ENCODE measurements at places on chromosomes 12 and 14.

DNA sequence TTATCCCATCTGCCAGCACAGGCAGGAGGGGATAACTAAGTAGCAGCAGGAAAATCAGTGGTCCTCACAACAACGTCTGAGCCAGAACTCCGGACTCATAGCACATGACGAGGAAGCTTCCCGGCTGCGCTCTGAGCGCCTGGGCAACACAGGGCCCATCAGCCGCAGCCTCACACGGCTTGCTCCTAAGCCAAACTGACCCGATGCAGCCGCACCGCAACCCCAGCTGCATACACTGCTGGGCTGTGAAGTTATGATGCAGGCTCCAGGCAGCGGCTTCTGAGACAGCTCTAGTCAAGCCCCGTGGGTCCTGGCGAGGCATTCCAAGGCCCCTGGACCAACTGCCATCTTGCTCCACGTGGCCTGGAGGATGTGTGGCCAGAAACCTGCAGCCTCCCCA is 28.1 kb downstream of the ZFYVE21 start:
- DNase-seq = no peak

DNA sequence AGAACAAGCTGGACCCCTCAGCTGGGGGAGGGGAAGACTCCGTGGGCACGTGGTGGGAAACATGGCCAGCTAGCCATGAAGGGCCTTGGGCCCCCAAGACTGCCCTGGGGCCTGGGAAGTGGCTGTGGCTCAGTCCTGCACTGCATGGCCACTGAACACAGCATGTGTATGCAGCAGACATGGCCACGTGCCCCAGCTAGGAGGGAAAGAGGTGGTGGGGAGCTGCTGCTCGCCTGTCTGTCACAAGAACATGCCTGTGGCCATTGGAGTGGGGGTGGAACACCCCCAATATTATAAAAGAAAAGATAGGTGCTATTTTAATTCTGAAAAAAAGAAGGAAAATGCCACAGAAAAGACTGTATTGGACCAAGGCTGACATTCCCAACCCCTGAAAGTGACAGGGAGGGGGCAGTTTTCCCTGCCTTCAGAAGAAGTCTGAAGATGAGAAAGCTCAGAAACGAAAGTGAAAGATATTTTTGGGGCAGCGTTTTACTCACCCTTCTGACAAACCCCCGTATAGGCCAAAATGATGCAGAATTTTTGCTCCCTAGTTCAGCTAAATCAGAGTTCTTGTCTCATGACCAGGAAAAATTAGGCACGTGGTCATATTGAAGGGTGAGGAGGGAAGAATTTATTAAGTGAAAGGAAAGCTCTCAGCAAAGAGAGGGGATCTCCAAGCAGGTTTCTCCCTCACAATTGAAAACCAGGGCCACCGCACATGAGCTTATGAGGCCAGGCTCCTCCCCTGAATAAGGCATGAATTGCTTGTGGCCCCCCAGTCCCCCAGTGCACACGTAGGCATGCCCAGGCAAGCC is 35.2 kb upstream of the PCNX1 start:
- DNase-seq = no peak

- DNase-seq = no peak
These were observed 418.7 kb downstream of the NPAS3 start for GRCh38 chr14:33357225-33358010.

- DNase-seq = no peak
These were observed 40.6 kb upstream of the EML1 start for GRCh38 chr14:99752486-99753121.

DNA sequence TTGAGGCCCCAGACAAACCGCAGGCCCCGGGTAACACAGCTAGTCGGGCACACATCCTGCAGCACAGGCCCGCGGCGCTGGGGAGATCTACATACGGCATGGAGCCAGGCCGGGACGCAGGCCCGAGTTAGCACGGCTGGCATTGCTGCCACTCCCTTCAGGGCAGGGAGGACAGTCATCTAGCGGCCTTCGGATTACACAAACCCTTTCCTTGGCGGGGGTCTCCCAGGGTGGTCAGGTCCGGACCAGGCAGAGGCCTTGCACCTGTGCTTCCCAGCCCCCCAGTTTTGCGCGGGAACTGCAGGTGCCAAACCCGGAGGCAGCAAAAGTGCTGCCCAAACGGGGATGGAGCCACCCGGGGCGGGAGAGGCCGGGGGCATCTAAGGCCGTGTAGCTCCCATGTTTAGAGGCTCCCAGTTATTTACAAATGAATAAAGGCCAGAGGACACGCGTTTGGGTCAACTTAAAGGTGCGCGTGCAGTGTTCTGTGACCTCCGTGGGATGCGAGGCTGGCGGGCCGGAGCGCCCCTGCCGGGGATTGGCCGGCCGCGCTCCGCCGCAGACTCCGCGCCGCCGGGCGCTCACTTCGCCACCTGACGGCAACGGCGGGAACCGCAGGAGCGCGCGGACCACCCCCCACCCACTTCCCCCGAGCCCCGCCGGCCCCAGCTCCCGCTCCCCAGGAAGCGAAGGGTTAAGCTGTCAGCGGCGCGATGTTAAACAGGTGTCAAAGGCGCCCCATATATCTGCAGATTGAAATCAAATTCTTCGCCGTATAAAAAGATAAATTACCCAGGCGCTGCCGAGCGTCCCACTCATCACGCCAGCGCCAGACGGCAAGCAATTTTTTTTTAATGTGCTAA is 18.1 kb downstream of the VSX2 start:
- peak; percentile 54 for DNase-seq

DNA sequence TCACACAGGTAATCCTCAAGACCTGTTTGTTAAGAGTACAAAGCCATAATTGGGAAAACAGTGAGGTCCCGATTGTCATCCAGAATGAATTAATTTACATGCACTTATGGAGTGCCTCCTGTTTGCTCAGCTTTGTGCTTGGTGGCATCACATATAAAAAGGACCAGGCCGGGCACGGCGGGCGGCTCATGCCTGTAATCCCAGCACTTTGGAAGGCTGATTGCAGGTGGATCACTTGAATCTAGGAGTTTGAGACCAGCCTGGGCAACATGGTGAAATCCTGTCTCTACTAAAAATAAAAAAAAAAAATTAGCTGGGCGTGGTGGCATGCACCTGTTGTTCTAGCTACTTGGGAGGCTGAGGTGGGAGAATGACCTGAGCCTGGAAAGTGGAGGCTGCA is 247.4 kb downstream of the CACNA1C start:
- no peak for DNase-seq

GRCh38 chr12:91007531-91008290 is 2.9 kb upstream of the EPYC start:
- DNase-seq = no peak

- no peak for DNase-seq
These were observed 26.4 kb downstream of the AEBP2 start for GRCh38 chr12:19465711-19466110.

GRCh38 chr12:56941299-56942017 is 7.2 kb upstream of the SDR9C7 start:
- no peak for DNase-seq

GRCh38 chr14:102958461-102958860 is 36.0 kb downstream of the AMN start:
- DNase-seq = no peak

GRCh38 chr12:42469355-42470175 is 120.0 kb downstream of the PRICKLE1 start:
- no peak for DNase-seq

DNA sequence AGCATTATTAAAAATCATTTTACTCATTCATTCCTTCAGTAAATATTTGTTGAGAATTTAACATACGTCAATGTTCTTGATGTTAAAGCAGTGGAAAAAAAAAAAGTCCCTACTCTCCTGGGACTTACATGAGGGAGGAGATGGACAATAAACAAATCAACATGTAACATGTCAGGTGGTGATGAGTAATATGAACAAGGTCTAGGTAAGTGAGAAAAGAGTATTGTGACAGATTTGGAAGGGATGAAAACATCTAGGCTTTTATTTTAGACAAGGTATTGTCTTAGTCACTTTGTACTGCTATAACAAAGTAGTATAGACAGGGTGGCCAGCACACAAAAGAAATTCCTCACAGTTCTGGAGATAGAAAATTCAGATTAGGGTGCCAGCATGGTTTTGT is 167.2 kb downstream of the FSCB start:
- DNase-seq = no peak

DNA sequence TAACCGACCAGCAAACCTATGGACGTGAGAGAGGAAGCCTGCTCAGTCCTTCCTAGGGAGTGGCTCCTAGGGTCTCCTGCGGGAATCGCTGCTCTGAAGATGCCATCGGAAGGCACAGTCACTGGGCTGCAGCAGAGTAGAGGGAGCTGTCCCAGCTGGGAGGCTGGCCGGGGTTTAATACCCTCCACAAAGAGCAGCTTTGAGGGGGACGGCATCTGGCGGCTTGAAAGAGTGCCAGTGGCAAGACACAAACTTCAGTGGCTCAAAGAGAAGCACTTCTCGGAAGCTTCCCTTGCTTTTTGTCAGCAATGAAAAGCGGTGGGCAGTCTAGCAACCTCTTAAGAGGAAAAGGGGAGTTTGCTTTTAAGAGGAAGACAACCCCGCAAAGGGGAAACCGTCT is 114.6 kb downstream of the TMEM132C start:
- no peak for DNase-seq

GRCh38 chr14:106778986-106779385 is 1252.6 kb downstream of the TMEM121 start:
- DNase-seq = no peak

- DNase-seq = no peak
These were observed 5.6 kb downstream of the AACS start for GRCh38 chr12:125070661-125071390.

DNA sequence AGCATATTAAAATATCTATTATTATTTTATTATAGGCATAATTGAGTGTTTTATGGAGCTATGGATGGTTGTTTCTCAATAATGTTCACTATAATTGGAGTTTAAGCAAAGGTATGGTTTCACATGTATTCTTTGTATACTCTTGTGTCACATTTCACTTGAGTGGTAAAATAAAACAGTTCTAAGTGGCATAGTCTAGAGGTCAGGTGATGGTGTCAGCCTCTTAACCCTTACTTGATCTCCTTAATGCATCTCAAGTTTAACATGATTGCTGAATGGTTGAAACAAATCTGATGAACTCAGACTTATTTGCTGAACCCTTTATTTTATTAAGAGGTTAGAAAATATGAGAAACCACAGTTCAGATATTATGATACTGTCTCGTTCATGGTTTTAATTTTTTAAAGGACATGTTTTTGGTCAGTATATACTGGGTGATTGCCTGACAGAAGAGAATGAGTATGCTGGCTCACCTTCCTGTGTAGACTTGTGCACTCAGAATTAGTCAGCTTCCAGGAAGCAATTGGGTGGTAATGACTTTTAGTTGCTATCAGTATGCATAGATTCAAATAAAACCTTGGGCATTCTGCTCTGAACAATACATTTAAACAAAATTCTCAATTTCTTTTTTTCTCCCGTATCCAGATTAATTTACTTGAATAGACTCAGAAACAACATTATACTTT is 464.6 kb downstream of the PCNX1 start:
- no peak for DNase-seq

DNA sequence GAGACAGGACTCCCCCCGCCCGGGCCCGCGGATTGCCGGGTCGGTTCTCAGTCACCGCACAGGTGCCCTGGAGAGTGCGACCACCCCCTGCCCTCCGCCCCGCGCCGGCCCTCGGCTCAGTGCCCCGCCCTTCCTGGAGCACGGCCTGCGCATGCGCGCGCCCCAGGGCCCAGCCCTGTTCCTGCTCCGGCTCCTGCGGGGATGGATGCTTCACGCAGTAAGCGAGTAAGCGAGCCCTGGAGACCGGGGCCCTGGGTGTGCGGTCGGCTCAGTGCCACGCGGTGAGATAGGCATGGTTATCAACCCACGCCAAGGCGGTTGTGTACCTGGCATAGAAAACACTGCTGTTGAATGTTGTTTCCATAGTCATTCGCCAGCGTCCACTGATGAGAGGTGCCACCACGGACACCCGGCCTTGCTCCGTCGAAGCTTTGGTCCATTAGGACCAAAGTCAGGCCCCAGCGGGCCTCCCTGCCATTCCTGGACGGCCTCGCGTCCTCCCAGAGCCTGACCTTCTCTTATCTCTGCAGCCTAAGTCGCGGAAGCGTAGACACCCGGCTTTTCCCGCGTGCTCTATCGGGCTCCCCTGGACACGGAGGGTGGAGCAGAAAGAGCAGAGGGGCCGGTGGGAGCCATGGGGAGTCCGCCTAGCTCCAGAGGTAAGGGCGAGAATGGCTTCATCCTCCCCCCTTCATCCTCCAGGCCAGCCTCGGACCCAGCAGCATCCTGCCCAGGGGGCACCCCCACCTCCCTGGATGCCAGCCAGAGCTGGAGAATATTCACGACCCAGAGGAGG is 90.6 kb downstream of the PAPOLA start:
- peak; percentile 66 for DNase-seq

- DNase-seq = peak; percentile 30
These were observed 132.9 kb upstream of the DAAM1 start for GRCh38 chr14:59055439-59056045.

GRCh38 chr12:121537814-121538698 is 42.8 kb downstream of the KDM2B start:
- DNase-seq = no peak

DNA sequence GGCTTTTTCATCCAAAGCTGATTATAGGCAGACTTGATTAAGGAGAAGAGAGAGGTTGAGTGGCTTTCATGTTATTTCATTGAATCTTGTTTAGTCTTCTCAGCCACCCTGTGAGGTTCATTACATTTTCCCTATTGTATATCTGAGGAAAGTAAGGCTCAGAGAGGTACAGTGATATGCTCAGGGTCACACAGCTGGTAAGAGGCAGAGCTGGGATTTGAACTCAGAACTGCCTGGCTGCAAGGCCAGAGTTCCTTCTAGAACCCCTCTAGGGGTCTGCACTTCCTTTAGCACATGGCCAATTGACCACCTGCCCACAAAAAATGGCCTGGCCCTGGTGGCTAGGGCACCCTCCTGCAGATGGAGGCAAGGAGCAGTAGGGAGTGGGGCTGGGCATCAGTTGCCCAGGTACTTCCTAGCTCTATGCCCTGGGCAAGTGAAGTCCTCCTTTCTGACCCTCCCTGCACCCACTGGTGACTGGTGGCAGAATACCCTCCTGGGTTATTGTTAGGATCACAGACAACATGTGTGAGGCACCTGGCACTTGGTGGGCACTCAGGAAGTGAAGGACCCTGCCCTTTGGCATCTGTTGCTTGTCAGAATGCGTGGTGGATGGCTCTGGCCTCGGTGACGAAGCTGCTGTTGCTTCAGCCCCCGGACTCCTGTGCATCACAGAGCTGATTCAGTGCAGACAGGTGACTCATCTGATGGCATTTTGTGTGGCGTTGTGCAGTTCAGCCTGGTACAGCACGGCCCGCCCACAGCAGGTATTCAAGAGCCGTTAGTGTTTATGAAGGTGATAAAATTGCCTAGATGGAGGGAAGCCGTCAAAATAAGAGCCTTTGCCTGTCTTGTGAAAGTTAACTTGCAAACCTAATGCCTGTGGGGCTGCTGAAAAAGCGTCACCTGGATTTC is 115.8 kb downstream of the SLC25A47 start:
- DNase-seq = peak; percentile 60

GRCh38 chr12:120858306-120859088 is 45.7 kb downstream of the SPPL3 start:
- no peak for DNase-seq

DNA sequence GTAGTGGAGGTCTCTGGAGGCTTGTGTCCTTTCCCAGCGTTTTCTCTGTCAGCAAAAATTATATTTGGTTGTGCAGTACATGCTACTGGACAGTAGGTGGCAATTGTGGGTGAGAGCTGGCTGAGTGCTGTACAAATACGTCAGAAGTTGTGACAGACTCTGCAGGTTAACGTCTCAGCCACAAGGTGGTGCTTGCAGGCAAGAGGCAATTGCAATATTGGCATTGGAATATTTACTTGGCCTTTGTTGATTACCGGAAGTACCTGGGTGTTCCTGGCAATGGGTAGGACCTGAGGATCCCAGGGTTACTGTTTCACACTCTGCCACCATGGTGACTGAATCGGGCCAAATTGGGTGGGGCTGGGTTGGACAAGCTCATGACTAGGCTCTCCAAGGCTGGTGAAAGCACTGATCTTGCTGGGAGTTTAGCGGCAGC is 333.9 kb upstream of the LMO3 start:
- no peak for DNase-seq
